HepG2 (cell line): ENCODE measurements at places on chromosomes 16 and 17.

- DNase-seq: no peak
Observed at GRCh38 chr17:74659889-74660288, 36.4 kb upstream of the CD300E start.

DNA sequence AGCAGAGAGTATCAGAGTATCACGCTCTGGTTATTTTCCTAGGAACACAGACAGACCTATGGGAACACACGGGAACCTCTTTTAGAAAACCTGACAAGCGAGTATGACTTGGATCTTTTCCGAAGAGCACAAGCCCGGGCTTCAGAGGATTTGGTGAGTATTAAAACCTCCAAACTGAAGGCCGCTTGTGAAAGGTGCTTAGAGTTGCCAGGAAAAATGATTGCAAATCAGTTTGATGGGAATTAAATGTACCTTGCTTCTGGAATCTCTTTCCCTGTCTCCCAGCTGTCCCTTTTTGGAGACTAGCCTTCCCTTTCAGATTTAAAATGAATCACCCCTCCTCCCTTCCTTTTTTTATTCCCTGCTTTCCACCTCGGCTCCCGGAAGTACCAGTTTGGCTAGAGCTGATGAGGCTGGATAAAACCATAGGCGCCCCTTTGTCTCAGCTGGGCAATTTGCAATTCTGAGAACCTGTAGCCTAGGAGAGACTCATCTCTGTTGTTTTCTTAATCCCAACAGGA lies 27.3 kb downstream of the KAT7 start:
- no peak for DNase-seq

DNA sequence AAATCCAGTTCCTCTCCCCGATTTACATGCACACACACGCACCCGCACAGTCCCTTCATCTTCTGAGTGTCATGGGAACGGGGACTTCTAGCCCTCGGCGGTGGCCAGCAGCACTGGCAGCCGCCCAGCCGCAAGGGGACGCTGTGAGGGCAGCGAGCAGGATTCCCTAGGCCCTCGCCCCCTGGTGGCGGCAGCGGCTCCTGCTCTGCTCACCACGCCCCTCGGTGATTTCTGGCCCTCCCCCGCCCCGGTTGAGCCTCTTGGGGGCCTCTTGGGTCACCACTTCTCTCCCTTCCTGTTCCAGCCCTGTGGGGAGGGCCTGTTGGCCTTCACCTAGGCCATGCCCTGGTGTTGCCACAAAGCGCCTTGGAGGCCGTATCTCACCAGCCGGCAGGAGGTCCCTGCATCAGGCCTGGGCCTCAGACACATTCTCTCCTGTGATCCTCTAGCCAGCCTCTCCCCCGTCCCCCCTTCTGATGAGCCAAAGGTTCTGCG lies 75.2 kb upstream of the KSR1 start:
- peak; percentile 75 for DNase-seq

GRCh38 chr17:28338056-28338768 lies 2.7 kb downstream of the TNFAIP1 start:
- DNase-seq: no peak

DNA sequence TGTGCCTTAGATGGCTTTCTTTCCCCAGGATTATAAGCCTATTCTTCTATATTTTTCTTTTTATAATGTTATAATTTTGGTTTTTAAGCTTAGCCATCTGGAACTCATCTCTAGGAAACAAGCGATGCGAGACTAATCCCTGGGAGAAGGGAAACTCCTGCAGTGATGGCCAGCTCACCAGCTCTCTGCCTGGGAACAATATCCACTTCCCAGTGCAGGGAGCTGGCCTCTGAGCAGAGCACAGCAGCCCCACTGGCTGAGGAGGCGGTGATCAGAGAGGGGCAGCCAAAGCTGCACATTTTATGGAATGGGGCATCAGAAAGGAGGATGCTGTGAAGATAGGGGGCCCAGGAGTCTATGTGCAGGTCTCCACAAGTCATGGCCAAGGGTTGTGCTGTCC lies 183.3 kb downstream of the LGALS9B start:
- no peak for DNase-seq

- peak; percentile 72 for DNase-seq
Observed at GRCh38 chr17:82424001-82424862, 5.8 kb upstream of the OGFOD3 start.
